ENCODE measurements at places on chromosomes 3 and 15.

GRCh38 chr15:87569581-87569980 is 687.0 kb downstream of the NTRK3 start:
- DNase-seq = no peak

GRCh38 chr3:128686465-128686864 is 35.8 kb upstream of the RPN1 start:
- DNase-seq = no peak

DNA sequence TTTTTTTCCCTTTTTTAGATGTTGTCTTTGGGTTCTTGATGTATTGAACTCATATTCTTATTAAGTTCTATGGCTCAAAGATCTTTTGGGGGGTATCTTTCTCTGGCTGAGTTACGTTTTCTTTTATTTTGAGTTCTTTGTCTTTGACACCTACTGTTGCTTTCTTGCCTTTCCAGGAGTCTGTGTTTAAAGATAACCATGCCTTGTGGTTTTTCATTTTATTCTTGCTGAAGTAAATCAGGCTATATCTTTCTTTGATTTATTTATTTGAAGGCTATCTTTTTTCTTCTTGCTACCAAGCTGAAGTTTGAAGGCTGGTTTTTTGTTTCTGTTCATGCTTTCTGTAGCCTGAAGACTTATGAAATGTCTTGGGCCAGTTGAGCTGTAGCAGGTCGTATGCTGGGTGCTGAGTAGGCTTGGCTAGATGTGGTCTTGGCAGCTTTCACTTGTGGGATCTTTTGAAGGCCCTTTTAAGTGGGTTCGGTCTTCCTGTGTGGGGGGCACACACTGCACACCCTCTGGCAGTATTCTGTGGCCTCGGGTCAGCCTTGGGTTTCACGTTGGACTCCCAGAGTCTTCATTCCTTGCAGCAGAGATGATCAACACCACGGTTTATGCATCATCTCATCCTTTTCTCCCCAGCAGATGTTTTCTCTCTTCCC is 17.5 kb downstream of the SLCO3A1 start:
- no peak for DNase-seq

- no peak for DNase-seq
Measured at GRCh38 chr3:43363621-43364266, 77.4 kb downstream of the SNRK start.

DNA sequence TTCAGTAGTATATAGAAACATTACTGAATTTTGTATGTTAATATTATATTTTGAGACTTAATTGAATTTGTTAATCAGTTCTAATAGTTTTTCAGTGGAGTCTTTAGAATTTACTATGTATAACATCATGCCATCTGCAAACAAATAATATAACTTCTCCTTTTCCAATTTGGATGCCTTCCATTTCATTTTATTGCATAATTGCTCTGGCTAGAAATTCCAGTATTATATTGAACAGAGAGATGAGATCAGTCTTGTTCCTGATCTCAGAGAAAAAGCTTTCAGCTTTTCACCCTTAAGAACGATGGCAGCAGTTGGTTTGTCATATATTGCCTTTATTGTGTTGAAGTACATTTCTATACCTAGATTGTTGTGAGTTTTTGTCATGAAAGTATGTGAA is 40.4 kb downstream of the OR4F15 start:
- no peak for DNase-seq

GRCh38 chr3:100072326-100073048 is 41.8 kb downstream of the FILIP1L start:
- DNase-seq = no peak
